Pulmonary artery endothelial cell (primary cell): ENCODE measurements at places on chromosomes 7 and 10.

- DNase-seq = no peak
Measured at GRCh38 chr7:130152493-130153210, 52.6 kb downstream of the TMEM209 start.

GRCh38 chr10:44357023-44357540 lies 27.8 kb downstream of the CXCL12 start:
- no peak for DNase-seq

- DNase-seq = no peak
Measured at GRCh38 chr10:608331-609261, 80.9 kb downstream of the DIP2C start.

DNA sequence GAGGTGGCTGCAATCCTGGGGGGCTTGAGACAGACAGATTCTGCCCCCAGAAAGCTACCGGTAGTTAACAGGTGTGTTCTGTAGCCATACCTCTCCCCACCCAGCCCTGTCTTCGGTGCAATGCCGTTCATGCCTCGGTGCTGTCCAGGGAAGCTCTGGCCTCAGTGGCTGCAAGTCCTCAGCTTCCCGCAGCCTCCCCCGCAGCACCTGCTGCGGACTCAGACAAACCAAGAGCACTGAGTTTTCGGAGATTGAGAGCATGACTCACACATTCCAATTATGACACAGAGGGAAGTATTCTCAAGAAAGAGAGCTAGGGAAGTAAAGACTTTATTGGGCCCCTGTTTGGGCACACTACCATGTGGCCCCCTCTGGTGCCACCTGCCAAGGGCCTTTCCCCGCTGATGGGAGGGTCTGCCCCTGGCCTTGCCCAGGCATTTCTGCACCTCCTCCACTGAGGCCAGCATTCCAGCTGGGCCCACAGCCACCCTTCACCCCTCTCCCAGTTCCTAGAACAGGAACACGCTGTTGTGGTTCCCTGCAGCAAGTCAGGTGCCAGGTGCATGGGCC lies 30.2 kb upstream of the EZH2 start:
- DNase-seq = no peak

DNA sequence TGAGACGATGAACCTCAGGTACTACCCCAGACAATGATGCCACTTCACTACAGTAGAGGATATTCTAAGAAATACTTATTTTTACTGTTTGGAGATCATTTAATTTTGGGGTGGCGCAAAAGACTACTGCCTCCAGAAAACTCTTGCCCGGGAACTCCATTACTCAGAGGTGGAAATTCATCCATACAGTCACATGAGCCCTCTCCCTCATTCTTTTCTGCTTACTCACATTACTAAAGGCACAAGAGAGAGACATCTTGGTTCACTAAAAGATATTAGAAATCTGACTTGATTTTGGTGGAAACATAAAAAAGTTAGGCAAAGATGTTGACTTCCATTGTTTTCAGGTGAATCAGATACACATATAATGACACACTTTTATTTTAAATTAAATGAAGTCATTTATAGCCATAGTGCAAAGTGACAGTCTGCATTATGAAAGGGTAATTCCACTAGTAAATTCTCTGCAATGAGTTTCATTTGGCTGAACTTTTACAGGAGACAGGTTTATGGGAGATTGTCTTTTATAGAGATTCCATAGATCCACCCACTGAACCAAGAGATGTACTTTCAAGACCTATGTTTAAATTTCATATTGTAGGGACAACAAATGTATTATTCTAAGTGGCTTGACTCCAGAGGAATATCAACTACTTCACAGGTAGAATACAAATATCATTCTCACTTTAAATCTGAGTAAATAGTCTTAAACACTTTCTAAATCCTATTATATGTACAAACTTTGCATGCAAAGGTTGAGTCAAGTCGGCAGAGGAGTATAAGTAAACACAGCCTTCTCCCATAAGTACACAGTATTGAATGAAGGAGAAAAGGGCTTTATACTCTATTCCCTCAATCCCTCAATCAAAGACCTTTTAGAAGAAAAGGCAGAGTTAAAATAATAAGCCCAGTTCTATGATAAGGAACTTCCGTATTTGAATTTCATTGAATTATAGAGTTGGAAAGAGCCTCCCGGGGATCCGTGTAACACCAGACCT lies 18.8 kb downstream of the NEBL start:
- no peak for DNase-seq
